Right ventricle myocardium inferior (tissue), 1 donor: ENCODE measurements at places on chromosomes 3 and 15. TPM values are rescaled to one million over a fixed set of nuclear protein-coding genes. Genes with fewer than 3 reads are reported as not detected.

Gene PDE12
- total RNA-seq, result 10.3 TPM

Gene HES1
- total RNA-seq, result 11.4 TPM

Gene EPHB1
- 1.4 TPM for total RNA-seq

Gene SH2D7
- total RNA-seq, result not detected

Gene ACAN
- not detected for total RNA-seq

Gene CFAP100
- total RNA-seq, result not detected

Gene ITGA11
- 32.6 TPM for total RNA-seq

Gene OXTR
- 0.32 TPM for total RNA-seq

- no peak for DNase-seq
Observed at GRCh38 chr3:64166584-64167162, 58.6 kb downstream of the PRICKLE2 start.

GRCh38 chr3:22923711-22924110 is 279.4 kb upstream of the UBE2E2 start:
- DNase-seq, result no peak

- DNase-seq, result no peak
Observed at GRCh38 chr3:27990837-27991236, 250.6 kb upstream of the CMC1 start.

- no peak for DNase-seq
Observed at GRCh38 chr3:44208086-44208485, 33.6 kb upstream of the TOPAZ1 start.

- no peak for DNase-seq
Observed at GRCh38 chr3:111333642-111334041, 208.4 kb upstream of the CD96 start.

GRCh38 chr15:31331389-31331788 is 4.8 kb downstream of the KLF13 start:
- no peak for DNase-seq

- no peak for DNase-seq
Observed at GRCh38 chr3:62636235-62636826, 238.9 kb downstream of the CADPS start.

DNA sequence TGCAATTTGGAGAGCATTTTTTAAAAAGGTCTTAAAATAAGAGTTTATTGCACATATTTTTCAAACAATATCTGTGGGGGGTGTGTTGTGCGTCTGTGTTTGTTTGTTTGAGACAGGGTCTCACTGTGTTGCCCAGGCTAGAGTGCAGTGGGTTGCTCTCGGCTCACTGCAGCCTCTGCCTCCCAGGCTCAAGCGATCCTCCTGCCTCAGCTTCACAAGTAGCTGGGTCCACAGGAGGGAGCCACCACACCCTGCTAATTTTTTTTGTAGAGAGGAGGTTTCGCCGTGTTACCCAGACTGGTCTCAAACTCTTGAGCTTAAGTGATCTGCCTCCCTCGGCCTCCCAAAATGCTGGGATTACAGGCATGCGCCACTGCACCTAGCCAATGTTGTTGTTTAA is 2.7 kb downstream of the MLF1 start:
- no peak for DNase-seq

- DNase-seq, result no peak
Observed at GRCh38 chr3:126153695-126154360, 26.6 kb downstream of the ALDH1L1 start.

DNA sequence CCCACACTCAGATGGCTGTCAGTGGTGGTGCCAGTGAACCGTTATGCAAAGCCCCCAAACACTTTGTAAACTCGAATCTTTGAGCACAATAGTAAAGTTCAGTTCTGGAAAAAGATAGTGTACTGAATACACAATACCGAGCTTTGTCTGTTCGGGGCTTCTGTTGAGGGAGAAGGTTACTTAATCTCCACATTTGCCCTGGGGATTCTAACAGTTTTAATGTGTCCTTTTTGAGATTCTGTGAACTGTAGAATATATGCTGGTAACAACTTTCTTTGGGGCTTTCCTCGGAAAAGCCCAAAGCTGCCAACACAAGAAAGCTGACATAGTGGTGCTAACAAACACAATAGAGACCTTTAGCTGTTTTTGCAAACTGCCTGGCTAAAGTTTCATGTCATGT is 686.5 kb downstream of the ROBO1 start:
- no peak for DNase-seq
